M059J (cell line): ENCODE measurements at places on chromosomes 7 and 10.

DNA sequence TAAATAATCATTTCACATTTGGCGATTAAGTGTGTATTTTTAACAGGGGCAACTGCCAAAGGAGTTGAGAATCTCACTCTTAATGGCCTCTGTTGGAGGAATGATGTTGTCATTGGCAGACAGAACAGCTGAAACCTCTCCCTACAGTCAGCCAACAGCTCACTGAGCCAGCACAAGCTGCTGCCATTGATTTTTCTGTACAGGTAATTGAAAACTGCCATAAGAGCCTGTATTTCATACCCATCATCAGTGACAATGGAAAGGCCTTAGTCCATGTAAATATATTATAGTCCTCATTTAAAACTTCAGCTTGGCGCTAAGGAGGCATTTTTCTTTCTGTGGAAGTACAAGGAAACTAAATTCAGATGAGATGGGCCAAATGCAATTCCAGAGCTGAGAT, 28.1 kb upstream of the PTN start:
- DNase-seq: no peak

- DNase-seq: no peak
These were observed 26.4 kb downstream of the AUTS2 start for GRCh38 chr7:69624435-69625230.

DNA sequence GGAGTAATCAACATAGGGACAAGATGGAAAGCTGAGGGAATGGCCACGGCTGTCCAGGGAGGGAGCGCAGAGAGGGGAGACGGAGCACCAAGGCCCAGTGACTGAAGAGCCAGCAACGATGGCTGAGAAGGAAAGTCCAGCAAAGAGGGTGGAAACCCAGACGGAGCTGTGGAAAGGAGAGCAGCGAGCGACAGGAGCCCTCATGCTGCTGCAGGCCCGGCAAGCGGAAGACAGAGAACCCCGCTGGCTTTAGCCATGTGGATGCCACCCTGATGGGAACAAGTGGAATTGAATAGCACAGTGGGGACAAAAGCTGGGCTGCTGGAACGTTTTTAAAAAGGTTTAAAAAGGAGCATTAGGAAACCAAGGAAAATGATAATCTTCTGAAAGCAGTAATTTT, 82.9 kb upstream of the DDC start:
- DNase-seq: no peak

DNA sequence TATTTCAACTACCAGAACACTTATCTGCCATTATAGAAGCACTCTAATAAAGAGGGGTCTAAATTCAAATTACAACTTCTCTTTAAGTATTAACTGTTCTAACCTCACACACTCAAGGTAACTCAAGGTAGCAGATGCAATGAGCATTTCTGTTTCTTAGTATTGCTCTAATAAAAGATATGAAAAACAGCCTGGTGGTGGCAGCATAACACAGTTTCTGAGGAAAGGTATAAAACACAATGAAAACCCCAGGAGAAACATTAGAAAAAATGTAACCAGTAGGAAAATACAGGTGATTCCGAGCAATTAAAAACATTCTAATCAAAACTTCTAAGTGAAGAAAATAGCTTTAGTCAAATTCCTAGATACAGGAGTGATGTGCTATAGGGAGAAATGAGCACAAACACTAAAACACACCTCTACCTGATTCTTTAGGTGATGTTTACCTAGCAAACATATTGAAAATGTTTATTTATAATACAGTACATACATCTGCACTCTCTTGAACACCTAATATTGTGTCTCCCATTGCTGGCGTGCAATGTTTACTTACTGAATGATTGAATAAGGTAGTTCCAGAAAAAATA, 3.5 kb downstream of the MKRN1 start:
- DNase-seq: peak; percentile 65

- no peak for DNase-seq
These were observed 14.5 kb downstream of the TMEM120A start for GRCh38 chr7:75979759-75980429.

DNA sequence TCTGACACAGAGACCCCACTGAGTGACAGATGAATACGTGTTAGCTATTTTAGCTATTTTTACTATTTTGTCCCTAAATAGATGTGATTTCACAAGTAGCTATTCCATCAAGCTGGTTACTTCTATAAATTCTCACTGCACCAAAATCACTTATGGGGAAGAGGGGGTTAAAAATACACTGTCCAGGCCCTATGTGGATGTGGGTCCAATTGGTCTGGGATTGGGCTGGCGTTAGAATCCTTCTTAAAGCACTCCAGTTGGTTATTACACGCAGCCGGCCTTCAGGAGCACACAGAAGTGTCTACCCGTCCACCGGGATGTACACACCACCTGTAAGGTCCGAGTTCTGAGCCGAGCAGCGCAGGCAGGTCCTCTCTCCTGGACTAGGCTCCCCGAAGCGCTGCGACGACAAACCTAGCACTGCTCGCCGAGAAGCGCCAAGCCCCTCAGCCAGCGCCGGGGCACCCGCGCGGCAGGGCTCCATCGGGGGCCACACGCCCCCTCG, 222.3 kb upstream of the MKLN1 start:
- peak; percentile 15 for DNase-seq

- no peak for DNase-seq
These were observed 555.2 kb downstream of the REEP3 start for GRCh38 chr10:64076322-64076940.

DNA sequence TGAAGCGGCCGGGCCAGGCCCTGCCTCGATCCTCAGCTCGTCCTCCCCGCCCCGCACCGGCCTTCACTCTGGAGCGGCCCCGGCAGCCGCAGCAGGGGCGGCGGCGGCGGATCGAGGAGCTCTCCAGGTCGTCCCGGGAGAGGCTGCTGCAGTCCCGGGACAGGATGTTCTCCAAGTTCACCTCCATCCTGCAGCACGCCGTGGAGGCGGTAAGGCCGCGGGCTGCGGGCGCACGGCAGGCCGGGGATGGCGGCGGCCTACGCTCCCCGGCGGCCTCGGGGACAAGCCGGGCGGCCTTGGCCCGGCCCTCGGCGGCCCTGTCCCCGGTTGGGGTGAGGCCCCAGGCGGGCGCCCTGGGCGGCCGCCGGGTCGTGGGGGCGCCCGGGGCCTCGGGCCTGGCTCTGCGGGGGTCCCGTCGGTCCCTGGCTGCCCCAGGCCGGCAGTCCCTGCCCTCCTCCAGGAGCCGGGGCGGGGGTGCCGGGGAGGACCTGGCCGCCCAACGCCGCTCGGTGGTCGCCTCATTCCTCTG, 399 bp downstream of the FHIP2A start:
- DNase-seq: peak; percentile 26

GRCh38 chr10:86321568-86321967, 45.0 kb downstream of the GRID1 start:
- no peak for DNase-seq

DNA sequence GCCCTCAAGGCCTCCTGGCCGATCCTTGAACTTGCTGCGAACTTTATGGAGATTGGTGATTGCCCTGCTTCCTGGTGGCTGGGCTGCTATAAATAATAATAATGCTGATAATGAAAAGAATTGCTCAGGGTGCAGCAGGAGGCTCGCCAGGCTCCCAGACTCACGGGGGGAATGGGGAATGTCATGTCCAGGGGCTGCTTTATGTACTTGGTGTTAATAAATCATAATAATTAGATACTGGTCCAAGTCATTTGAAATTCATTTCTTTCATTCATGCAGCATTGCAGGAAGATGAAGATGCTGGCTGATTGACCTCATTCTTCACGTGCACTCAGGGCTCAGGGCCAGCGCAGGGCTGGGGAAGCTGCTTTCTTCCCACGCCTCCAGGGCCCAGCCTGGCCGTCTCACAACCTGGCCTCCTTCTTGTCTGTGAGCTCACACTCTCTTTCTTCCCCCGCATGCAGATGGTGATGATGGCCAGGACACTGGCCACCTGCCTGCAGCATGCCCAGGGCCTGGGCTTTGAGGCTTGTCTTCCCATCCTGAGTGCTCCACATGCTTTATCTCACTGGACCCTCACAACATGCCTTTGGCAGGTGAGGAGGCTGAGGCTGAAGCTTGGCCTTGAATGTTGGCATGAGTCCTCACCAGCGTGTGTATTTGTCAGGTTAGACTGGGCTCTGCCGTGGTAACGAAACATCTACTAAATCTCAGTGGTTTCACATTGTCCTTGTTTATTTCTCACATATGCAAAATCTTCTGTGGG, 138.4 kb upstream of the TNS3 start:
- peak; percentile 36 for DNase-seq

DNA sequence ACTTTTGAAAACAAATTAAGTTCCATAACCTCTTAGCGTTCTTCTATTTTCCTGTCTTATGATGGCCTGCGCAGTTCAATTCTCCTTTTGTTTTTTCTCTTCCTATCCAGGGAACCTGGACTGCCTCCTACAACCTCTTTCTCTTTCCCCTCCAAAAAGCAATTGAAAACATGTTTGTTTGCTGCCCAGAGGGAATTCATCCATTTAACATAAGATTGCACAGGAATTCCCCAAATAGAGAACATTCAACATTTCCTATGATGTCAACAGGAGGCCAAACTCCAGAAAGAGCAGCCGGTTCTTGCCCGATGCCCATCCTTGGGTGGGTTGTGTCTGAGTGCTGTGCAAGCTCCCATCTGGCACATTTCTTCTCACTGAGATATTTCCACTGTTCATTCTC, 94.2 kb upstream of the NRP1 start:
- DNase-seq: no peak

- DNase-seq: no peak
These were observed 52.4 kb downstream of the PARP12 start for GRCh38 chr7:140010194-140010895.

DNA sequence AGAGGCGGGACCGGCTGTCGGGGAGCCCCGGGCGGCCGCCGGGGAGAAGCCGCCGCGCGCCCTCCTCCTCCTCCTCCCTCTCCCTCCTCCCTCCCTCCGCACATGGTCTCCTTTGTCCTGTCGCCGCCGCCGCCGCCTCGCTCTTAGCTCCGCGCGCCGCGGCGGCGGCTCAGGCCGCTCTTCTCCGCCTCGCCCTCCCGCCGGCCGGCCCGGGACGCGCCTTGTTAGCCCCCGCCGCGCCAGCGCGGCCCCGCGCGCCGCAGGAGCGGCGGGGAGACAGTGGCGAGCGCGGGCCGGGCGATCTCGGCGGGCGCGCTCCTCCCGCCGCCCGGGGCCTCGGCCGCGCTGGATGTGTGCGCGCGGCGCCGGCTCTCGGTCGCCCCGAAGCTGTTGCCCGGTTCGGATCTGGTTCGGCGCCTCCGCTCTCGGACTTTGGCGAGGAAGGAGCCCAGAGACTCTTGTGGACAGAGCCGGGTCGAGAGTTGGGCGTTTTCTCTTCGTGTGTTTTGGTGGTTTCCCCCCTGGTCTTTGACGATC, 437.4 kb upstream of the GALNT17 start:
- peak; percentile 48 for DNase-seq

DNA sequence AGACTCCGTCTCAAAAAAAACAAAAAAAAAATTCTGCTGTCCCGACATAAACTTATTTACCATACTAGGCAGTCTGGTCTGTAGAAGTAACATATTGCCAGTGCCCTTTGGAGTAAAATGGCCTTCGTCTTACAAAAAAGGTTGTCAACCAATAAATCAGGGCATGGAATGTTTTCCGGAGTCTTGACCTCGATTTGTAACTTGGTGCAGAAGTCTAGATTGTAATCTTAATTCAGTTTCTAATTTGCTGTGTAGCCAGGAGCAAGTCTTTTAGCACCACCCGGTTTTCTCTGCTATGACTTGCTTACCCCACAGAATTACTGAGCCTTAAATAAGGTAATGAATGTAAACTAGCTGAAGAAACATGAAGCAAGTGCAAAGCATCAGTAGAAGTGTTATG, 23.2 kb downstream of the UBN2 start:
- DNase-seq: no peak

GRCh38 chr10:15141136-15142054, 27.1 kb downstream of the NMT2 start:
- DNase-seq: no peak

DNA sequence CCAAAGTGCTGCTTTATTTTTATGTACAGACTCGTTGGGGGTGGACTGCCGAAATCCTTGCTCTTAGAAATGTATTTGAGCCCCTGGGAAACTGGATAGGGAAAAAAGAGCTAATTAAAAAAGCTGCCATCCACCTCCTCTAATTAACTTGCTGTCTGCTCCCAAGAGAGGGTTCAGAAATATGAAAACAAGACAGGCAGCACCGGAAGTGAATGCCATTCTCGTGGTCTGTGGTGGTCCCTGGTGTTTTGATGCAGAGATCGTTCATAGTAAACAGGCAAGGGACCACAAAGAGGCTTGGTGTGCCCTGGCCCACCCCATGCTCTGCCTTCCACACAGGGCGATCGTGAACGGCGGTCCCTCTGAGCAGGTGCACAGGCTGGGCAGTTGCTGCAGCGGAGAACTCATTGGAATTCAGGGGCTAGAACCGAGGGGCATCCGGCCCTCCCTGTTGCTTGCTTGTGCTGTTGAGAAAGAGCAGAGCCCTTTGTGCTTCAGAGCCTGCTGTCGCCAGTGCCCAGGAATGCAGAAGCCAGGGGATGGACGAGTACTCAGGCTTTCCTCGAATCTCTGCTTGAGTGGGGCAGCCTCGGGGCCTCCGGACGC, 79.1 kb upstream of the BTBD16 start:
- no peak for DNase-seq

DNA sequence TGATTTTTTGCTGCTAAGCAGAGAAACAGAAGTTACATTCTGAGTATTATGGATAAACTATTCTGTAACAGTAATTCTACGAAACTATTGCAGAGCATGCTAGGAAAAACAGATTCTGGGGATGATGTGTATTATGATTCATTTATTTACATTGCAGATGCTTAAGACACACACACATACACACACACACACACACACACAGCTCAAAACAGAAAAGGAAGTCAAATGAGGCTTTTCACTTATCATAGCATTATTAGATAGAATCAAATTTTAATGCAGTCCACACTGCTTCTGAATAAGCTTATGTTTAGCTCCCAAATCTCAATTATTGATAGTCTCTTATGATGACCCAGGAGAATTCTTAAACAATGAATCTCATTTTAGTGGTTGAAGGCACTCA, 307.2 kb downstream of the HGF start:
- DNase-seq: peak; percentile 53

GRCh38 chr10:122519144-122519543, 41.4 kb upstream of the DMBT1 start:
- no peak for DNase-seq

DNA sequence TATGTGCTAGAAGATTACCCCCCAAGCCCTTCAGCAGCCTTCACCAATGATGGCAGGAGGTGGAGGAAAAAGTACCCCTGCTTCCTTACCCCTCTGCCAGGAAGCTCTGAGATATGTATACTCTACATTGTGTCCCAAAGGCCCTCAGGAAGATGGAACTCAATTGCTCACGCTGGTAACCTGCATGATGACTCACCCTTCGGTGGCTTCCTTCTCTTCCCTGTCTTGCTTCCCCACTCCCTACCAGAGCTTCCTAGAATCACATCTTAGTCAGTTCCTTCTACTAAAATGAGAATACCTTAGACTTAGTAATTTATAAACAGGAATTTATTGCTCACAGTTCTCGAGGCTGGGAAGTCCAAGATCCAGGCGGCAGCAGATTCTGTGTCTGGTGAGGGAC, 405.6 kb downstream of the TYW1 start:
- peak; percentile 18 for DNase-seq

GRCh38 chr10:76218035-76218434, 786.6 kb downstream of the LRMDA start:
- DNase-seq: no peak

- DNase-seq: peak; percentile 55
These were observed 545.9 kb downstream of the SUGCT start for GRCh38 chr7:40680657-40681056.
